ENCODE measurements at places on chromosomes 6 and 20.

DNA sequence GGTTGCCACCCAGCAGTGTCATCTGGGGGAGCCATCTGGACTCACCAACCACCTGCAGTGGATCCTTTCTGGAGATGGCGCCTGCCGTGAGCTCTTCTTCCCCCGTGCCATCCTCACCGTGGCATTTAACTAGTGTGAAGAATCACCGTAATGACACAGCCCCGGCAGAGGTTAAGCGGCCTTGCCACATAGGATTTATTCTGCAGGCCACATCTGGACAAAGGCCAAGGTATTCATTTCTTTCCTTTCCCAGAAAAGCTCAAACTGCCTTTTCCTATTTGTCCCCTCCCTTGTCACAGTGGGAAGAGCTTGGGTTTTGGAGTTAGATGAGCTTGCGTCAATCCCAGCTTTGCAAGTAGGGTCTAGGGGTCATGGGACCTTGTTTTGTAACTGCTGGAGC lies 88.4 kb downstream of the PXDC1 start:
- DNase-seq: no peak

GRCh38 chr6:34098045-34098936 lies 47.6 kb downstream of the GRM4 start:
- no peak for DNase-seq

DNA sequence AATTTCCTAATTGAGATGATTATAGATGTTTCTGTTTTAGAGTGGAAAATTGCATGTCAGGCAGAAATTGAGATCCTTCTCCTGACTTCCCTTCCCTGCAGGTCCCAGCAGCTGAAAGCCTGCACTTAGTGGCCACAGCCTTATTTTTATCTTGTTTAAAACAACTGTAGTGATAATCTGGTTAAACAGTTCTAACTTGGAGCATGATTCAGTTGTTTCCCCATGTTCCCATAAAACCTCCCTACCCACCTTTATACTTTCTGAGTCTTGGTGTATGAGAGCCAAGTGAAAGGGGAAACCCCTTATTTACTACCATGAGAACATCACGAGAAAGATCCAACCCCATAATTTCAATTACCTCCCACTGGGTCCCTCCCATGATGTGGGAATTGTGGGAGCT lies 195.2 kb downstream of the SLC16A10 start:
- no peak for DNase-seq

- DNase-seq: no peak
These were observed 57.7 kb downstream of the FAM229B start for GRCh38 chr6:112145080-112145573.

GRCh38 chr6:11161031-11161956 lies 49.8 kb upstream of the ERVFRD-1 start:
- DNase-seq: no peak

DNA sequence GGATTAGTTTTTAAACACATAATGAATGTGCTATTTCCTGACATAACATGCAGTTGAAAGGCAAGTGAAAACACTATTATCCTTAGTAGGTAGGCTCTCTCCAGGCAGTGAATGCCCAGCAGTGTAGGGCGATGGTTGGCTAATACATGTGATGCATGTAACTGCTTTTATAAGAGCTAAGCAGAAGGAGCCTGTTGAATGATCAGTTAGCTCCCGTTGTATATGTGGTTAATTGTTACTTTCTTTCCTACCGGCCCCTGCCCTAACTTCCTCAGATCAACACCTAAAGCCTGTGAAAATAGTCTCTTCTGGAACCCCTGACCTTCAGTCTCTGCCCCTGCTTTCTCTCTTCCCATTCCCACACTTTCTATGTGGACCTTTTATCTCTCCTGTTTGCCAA lies 10.5 kb downstream of the SOX4 start:
- DNase-seq: no peak

DNA sequence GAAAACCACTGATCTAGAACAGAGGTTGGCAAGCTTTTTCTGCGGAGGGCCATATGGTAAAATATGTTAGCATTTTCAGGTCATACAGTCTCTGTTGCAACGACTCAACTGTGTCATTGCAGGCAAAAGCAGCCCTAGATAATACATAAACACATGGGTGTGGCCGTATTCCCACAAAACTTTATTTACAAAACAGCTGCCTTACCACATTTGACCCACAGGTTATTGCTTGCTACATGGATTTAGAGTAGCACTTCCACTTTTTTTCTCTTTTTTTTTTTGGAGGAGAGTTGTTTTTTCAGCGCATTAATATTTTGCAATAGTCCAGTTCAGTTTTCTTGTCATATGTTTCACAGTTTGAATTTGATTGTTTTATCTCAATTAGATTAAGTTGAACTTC lies 2.5 kb upstream of the IGF2R start:
- no peak for DNase-seq

DNA sequence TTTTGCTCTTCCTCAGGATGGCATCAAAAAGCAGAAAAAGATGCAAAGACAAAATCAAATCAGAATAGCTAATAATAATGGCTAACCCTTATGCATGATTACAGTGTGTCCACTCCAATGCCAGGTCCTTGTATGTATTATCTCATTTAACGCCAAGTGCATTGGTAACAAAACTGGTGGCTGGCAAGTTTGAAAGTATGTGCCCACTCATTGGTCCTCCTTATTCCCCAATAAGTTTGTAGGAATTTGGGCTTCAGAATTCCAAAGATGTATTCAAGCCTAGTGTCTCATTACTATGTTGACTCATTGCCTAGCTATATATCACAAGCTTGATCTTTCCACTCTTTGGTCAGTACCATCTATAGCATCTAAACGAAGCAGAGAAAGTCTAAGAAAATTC lies 196.6 kb downstream of the GJA10 start:
- no peak for DNase-seq

DNA sequence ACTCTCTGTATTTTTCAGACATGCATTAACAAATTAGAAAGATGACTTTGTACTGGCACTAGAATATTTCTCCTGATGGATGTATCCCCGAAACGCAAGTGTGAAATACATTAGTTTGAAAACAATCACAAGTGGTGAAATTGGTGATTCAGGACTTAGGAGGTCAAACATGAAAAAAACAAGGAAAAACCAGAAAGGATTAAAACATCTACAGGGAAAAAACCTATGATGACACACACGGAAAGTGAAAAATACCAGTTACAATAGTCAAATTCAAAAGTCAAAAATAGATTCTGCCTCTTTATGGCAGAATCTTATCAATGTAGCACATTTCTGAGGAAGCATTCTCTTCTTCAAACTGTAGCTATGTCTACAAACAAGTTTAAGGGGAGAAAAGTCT lies 129.0 kb upstream of the SGK1 start:
- DNase-seq: no peak

Measured in HuH-7.5 (cell line).